LHCN-M2 (cell line): ENCODE measurements at places on chromosomes 6 and 20. TPM values are rescaled to one million over a fixed set of nuclear protein-coding genes. Genes with fewer than 3 reads are reported as not detected.

The TUBB2B gene
- total RNA-seq = 23.3 and 31.3 TPM in 2 replicates

The ADGB gene
- total RNA-seq = not detected in 2 replicates

The PHACTR1 gene
- total RNA-seq = 11.0 and 12.0 TPM in 2 replicates

The HUS1B gene
- total RNA-seq = 0.17 and 0.19 TPM in 2 replicates

The LHFPL5 gene
- 0.17 TPM in 1 of 2 replicates, not detected in the other for total RNA-seq

The PCK1 gene
- total RNA-seq = not detected in 2 replicates

The LRRC73 gene
- total RNA-seq = 1.2 TPM in 2 replicates

The EYA2 gene
- 0.11 and 0.45 TPM in 2 replicates for total RNA-seq

The RIPPLY2 gene
- total RNA-seq = not detected in 2 replicates

The ZBTB12 gene
- 1.2 and 3.0 TPM in 2 replicates for total RNA-seq

The DCBLD1 gene
- total RNA-seq = 38.6 and 39.3 TPM in 2 replicates

The PRDM13 gene
- total RNA-seq = under 0.01 TPM in 1 of 2 replicates, not detected in the other

The PROCR gene
- total RNA-seq = 44.4 and 44.5 TPM in 2 replicates

The GSTA2 gene
- not detected in 2 replicates for total RNA-seq
